ENCODE measurements at places on chromosomes 11 and 22.

DNA sequence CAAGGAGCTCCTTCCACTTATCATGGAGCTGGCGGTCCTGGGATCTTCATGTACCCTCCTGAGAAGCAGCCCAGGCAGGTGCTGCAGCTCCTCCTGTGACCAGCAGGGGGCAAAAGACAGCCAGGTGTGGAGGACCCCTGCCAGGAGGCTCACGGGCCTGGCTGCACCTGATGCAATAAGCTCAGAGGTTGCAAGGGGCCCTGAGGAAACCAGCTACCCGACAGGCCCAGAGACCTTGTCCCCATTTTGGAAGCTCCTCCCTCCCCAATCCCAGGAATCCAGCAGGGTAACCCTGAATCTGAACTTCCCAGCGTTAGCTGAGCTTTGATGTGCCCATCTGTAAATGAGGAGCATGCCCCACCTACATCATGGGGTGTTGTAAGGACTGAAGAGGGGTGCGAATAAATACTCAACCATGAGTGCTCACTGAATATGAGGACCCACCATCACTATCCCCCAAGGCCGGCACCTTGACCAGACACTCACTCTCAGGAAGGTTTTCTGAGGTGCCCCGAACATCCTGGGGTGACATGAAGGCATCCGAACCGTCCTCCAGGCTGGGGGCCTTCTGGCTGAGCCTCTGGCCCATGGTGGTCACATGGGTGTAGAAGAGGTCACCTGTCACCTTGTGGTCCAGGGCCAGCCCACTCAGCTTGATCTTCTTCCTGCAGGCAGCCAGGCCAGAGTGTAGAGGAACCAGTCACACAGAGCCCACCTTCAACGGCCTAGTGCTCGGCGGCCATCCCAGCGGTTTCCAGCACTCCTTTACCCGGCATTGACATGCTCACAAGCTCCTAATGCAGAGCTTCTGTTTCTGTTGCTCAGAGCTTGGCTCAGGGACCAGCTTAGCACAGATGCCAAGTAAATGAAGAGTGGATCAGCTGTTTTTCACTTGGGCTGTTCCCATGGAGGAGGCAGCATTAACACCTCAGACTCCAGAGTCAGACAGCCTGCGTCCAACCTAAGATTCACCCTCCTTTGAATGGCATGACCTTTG, 21.7 kb downstream of the SLC43A1 start:
- DNase-seq = peak; percentile 75

DNA sequence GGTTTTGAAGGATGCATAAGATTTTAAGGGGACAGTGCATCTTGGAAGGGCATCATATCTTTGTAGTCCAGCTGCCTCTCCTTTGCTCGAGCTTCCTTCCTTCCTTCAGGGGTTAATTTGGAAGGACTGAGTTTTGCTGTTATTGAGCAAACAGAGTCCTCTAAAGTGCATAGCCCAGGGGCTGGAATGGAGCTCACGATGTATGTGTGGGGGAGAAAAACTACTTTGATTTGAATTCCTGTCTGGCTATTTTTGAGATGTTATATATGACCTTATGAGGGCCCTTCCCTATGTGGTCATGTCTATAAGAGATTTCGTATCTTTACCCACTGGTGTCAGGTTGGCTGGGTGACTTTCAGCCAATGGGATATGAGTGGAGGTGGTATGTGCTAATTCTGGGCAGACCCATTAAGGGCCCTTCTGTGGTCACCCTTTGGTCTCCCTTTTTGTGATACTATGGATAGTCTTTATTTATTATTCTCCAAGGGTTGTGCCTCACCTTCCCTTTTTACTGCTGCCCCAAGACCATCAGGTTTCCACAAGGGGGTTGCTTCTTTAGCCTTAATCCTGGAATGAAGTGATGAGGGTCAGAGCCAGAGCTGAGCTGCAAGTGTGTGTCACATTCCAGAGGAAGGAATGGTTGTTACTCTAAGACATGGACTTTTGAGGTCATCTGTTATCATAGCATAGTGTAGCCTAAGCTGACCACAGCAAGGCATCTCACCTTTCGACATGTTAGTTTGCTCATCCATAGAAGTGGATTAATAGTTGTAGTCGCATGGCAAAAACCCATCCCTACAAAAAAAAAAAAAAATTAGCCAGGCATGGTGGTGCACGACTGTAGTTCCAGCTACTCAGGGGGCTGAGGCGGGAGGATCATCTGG, 54.6 kb downstream of the LRRC74B start:
- DNase-seq = no peak

DNA sequence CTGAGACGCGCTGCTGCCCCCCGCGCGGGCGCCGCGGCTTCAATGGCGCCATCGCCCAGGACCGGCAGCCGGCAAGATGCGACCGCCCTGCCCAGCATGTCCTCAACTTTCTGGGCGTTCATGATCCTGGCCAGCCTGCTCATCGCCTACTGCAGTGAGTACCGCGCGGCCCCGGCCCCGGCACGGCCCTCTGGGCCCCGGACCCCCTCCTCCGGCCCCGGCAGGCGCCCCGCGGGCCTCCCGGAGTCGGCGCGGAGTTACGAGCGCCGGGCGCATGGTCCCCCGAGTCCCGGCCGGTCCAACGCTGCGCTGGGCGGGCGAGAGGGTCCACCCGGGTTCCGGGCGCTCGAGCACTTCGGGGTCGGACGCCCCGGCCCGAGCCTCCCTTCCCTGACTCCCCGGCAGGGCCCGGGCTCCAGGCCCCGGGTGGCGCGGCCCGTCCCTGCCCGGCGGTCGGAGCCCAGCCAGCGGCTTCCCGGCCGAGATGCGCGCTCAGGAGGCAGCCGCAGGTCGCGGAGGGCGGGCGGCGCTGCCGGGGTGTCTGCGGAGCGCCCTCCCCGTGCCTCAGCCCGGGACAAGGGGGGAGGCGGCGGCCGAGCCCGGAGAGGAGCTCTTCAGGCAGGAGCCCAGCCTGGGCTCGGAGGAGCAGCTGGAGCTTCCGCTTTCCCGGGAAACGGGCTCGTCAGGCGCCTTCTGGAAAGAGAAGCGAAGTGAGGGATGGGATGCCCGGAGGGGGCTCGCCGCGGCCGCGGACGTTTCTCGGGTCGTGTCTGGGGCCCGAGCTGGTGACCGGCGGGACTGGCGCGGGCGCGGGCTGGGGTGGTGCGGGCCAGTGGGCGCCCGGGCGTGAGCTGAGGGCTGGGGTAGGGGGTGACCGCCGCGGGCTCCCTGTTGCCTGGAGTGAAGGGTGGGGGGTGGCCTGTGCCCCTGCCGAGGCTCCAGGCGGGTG, 1337.8 kb downstream of the BRD1 start:
- no peak for DNase-seq

- DNase-seq = no peak
These were observed 1.0 kb downstream of the CUL5 start for GRCh38 chr11:108009497-108010370.

DNA sequence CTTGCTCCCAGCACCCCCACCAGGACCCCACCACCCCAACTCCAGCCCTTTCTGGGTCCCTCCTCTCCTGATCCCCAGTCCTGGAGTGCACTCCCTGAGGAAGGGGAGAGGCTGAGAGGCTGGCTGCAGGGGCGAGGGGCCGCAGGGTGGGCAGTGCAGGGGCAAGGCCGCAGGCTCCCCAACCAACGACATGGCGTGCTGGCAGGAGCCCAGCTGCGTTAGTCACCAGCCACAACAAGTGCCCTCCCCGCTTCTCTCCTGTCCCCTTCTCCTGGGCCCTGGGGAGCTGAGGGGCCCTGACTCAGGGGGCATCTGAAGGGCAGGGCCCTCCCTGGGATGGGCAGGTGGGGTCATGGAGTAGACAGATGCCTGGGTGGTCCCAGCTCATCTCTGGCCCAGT, 2.3 kb downstream of the CABP7 start:
- no peak for DNase-seq

GRCh38 chr11:63406458-63406857, 36.9 kb downstream of the SLC22A9 start:
- DNase-seq = no peak

DNA sequence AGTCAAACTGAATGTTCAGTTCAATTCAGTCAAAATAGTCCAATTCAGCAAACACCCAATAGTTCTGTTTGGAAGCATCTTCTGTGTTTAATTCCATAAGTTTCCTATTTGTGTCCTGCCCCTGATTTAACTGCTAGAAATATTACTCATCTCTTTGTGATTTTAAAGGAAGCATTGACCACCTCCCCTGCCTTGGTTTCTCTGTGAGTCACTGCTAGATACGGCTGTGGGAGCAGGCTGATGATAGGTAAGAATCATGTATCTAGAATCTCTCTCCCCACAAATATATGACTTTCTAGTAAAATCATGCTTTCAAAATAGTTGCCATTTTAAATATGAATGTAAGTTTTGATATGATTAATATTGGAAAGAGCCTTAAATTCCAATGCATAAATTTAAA, 888.5 kb downstream of the NTM start:
- no peak for DNase-seq

DNA sequence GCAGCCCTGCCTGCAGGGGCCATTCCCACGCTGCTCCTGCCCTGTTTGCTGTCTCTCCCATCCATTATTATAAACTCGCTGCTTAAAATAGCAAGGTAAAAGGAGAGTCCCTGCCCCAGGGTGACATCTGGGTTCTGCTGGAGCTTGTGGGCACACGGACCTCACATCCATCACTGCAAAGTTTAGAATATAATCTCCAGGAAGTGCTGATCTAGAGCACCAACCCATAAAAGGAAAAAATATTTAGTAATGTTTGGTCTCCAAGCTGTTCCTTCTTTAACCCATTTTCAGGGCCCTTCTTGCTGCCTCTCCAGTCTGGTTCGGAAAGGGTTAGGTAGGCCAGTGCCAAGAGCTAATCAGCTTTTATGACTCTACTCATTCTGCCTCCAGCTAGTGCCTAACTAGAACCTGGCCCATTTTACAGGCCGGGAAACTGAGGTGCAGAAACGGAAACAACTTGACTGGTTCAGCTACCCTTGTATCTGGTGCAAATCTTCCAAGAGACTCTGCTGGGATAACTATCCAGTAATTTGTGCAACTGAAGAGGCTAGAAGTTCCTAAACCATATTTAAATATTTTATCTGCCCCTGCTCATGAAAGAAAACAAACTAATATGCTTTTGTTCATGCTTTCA, 37.5 kb downstream of the IRAG1 start:
- DNase-seq = no peak

GRCh38 chr11:126115816-126116331, 53.2 kb upstream of the CDON start:
- no peak for DNase-seq

DNA sequence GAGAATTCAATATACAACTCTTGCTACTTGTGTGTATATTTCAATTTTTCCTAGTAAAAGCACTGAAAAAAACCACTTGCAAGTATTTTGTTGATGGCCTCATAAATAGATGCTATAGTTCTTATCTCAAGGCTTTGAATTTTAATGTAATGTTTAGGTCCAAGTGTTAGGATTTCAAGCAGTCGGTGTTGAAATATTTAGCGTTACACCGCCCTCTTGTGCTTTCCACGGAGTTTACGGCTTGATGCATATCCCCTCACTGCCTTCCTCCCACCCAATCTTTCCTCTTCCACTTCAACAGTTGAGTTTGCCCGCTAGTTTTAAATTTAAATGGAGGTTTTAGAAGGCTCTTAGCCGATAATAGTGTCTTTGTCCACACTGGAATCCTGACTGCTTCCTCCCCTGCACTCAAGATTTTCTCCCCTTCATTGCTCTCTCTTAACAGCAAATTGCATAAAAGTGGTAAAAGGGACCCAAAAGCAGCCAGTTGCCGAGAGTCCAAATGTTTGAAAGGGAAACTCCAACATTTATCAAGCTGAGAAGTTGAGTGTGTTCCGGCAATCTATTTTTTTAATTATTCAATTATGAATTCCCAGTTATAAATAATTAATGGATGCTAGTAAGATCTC, 25.9 kb upstream of the HTATIP2 start:
- peak; percentile 6 for DNase-seq

DNA sequence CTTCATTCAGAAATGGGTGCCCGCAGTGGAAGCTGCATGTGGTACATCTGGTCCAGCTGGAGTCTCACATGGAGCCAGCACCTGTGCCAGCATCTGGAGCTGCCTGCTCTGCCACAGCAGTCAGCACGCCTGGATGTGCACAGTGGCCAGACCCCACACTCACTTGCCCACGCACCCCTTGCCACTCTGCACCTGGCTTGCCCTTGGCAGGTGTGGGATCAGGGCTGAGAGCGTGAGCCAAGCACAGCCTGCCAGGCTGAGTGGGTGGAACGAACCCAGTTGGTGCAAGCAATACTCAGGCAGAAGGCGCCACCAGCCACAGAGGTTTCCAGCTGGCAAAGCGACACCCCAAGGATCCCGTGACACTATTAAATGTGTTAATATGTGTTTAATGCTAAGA, 95.5 kb upstream of the AMOTL1 start:
- no peak for DNase-seq

DNA sequence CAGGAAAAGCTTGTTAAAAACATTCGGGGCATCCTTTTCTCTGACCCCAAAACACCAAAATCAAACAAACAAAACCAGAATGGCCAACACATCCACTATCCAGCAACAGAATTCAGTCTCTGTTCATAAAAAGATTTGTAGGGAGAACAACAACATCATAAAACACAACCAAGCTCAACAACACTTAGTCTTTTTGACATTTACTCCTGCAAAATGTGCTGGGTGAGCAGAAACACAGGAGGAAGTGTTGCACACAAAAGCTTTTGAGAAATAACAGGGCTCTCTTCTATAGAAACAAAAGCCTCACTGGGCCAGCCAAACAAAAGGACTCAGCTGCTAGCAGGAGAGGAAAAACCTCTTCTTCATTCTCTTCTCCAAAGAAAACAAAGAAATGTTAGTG, 736.0 kb upstream of the CCDC90B start:
- no peak for DNase-seq

DNA sequence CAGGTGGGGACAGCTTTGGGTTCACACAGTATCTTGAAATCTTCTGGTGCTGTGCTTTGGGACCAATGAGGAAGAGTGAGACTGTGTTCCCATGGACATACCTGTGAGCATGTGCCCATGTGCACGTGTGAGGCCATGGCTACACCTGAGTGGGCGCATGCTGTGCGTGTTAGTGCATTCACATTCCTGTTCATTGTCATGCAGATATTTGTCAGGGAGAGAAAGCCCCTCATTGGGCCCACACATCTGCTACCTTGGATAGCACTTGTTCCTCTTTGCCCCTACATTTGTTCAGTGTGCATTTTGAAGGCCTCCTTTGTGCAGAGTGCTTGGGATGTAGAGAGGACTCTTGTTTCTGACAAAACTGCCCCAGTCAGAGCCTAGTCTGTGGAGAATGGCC, 154.3 kb upstream of the E2F8 start:
- no peak for DNase-seq

DNA sequence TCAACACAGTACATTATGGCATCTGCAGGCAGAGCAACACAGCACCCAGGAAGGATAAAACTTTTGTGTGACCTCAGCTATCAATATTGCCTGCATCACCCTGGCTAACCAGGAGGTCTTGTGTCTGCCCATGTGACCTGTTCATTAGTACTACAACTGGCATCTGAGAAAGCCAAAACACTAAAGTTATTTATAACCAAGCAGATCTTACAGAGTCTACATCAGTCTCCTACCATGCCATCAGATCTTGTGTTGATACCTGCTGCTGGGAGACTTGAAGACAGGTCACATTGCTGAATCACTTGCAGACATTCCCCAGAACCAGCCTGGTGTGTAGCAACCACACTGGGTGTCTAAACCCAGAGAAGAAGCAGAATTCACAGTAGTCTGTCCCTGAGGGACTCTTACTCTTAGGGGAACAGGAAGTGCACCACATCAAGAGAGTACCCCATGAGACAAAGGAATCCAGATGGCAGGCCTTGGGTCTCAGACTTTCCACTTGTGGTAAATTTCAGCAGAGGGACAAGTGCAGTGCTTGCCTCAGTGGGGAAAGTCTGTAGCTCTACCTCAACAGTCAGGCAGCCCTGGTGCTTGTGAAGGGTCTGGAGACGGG, 7.0 kb downstream of the OR9G1 start:
- no peak for DNase-seq

- no peak for DNase-seq
These were observed 3.3 kb downstream of the TANGO2 start for GRCh38 chr22:20024225-20024624.

Data from activated naive CD4-positive, alpha-beta T cell treated with anti-CD3 and anti-CD28 coated beads, Interleukin-2, amount 50 U/mL, for 72 hours (primary cell).